ENCODE measurements at places on chromosomes 7 and 10.

GRCh38 chr7:139422126-139422525 is 61.3 kb downstream of the KLRG2 start:
- DNase-seq: no peak

DNA sequence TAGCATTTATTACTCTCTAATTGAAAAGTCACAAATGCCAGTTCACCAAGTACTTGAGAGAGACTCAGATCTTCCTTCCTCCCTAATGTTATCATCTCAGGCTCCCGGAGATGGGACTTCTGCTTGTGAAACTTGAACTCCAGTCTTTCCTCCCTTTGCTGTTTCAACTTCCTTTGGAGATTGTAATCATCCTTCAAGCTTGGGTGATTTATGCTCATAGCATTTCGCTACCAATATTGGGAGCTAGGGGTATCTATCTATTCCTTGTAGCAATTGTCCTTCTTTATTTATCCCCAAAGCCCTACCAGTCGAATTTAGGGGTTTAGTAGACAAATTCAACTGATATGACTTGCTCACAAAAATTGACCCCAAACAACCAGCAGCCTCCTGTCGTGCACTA is 117.9 kb upstream of the STARD3NL start:
- no peak for DNase-seq

DNA sequence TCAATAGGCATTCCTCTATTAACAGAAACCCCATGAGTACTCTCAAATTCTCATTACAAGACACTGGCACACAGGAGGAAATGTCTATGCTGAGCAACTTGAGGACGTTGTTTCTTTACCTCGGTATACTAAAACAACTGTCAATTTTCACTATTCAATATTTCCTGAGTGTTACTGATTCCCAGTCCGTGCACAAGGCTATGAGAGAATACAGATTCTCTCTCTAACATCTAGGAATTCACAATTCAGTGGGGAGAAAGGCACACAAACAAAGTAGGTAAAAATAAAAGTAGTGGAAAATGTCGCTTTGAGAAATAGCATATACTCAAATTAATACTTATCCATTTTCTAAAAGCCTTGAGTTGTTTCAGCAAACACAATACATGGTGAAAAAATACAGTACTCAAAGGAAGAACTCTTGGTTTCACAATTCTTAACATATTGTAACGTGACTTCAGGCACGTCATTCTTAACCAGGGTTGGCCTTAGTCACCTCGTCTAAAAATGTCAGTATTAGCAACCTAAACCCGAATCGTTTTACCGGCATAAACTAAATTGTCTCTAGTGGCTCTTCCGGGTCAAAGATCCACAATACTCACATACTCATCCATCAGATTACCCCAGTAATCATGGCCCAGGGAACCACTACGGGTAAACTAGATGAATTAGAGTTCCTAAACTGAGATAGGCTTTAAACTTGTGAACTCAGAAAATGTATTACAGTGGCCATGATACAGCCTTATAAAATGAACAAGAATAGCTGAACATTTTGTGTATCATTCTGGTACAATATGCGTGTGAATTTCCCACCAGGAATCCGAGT is 1.5 kb downstream of the IPMK start:
- DNase-seq: no peak

DNA sequence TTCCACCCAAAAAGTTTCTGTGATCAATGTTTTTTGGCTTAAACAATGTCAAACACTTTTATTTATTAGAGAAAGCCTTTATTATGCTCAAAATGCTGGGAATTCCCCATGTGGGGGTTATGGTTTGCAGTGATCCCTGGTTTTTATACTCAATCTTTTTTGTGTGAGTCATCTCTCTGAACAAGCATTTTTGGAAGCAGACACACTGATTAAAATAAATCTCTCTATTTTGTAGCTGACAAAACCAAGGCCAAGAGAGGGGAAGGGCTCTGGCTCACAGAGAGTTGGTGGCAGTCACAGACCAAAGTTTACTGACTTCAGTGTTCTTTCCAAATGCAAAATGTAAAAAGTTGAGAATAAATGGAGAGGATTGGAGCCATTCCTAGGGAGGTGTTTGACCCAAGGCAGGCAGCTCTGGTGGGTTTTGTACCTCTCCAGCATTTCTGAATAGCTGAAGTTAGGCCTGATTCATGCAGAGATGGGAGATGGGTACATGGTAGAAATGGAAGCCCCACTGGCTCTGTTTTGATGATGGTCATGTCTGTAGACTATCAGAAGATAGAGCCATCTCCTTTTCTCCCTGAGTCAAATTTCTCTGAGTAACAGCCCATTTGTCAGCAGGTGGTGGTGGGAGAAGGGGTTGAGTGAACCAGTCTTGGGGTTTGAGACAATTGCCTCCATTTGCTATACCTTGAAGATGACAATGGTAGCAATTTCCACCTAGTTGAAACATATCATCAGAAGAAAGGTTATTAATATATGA is 45.4 kb upstream of the NAMPT start:
- DNase-seq: peak; percentile 41

DNA sequence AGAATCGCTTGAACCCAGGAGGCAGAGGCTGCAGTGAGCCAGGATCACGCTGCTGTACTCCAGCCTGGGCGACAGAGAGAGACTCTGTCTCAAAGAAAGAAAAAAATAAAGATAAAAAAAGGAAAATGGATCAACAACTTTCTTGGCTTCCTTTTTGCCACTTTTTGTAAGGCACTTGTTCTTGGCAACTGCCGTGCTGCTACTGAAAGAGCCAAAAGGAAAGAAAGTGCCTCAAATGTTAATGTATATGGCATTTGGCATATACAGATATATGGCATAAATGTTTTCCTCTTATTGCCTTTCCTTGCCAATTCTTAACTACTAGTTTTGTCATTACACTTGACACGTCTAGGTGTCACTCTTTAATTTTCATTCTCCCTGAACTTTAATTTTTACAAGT is 393.7 kb upstream of the LRGUK start:
- no peak for DNase-seq

- DNase-seq: no peak
Measured at GRCh38 chr10:677750-678661, 11.5 kb downstream of the DIP2C start.

DNA sequence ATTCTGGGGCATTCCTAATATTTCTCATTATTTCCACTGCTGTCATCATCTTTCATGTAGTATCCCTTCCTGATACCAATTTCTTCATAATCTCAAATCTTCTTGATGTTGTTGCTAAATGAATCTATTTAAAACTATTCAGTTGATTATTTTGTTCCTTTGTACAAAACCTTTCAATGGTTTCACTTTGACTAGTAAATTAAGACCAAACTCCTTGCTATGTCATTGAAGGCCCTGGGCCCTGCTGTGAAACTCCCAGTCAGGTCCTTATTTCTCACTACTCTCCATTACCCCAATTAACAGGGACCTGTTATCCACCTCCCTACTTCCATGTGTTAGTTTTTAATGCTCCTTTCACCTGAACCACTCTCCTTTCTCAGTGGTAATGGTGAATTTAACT is 97.0 kb downstream of the CTTNBP2 start:
- no peak for DNase-seq

GRCh38 chr7:40726559-40726958 is 591.8 kb downstream of the SUGCT start:
- DNase-seq: no peak

DNA sequence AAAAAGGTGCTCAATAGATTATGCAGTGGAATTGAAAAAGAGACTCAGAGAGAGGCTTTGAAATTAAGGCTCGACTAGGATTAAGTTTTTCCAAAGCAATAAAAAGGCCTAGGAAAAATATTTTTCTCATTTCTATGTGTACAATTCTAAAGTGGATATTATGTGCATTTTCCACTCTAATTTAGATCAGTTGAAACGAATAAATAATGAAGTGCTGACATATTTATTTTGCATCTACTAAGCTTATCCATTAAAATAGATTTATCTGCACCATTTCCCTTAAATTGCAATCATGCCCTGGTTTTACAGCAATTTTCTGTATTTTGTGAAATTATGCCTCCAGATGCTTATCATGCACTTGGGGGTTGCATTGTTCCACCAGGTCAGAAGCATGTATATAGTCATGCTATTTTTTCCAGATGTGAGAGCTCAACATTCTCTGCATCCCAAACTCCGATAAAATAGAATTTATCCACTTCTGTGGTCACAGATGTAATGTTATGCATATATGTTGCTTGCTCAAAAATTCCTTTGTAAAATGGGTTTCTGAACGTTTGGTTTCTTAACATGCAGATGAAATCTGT is 18.3 kb downstream of the FIGNL1 start:
- peak; percentile 17 for DNase-seq

- DNase-seq: no peak
Measured at GRCh38 chr7:92058040-92058439, 76.2 kb downstream of the CYP51A1 start.

DNA sequence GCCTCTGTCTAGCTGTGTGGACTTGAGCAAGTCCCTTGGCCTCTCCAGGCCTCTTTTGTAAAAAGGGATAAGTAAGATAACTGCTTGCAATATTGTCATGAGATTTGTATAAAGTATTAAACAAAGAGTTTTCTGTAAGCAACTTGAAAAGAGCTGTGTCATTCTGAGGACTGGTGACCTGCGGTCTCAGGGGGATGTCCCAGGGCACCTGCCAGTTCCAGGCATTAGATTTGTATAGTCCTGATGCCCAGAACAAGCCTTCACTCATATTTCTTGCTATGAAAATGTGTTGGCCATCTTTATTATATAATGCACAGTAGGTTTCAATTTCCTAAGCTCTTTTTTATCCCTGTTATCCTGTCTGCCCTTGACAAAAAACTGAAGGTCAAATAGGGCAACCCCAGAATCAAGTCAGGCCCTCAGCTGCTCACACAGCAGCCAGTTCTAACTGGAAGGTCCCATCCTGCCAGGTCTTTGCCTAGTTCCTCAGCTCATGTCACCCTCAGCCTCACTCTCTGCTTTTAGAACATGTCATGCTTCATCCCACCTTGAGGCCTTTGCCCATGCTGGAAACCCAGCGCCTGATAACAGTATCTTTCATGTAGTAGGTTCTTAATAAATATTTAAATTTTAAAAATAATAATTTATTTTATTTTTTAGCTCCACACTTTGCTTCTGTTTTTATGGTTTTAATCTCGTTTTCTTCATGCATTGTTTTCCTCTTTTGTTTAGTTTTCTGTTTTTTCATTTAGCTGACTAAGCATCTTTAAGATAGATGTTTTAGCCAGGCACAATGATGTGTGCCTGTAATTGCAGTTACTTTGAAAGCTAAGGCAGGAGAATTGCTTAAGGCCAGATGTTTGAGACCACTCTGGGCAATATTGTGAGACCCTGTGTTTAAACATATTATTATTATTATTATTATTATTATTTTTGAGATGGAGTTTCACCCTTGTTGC is 87.5 kb upstream of the ZNF92 start:
- DNase-seq: no peak

DNA sequence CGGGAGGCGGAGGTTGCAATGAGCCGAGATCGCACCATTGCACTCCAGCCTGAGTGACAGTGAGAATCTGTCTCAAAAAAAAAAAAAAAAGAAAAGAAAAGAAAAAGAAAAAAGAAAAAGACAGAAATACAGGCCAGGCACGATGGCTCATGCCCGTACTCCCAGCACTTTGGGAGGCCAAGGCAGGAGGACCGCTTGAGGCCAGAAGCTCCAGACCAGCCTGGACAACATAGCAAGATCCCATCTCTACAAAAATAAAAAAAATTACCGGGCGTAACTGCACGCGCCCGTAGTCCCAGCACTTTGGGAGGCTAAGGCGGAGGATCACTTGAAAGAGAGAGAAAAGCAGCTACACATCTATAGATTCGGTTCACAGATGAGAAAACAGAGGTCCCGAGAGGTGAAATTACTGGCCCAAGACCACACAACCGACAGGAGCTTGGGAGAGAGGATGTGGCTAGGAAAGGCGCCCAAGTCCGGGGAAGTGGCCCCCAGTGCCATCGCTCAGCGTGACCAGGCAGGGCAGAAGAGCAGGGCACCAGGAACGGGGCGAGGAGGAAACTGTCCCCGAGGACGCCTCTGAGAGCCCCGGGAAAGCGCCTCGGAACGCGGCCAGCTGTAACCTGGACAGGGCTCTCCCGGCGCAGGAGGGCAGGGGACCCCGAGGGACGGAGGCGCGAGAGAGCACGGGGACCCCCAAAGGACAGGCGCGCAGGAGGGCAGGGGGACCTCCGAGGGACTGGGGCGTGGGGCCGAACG is 612 bp downstream of the SNX8 start:
- DNase-seq: no peak

- DNase-seq: no peak
Measured at GRCh38 chr7:71787513-71787912, 624.6 kb downstream of the CALN1 start.

DNA sequence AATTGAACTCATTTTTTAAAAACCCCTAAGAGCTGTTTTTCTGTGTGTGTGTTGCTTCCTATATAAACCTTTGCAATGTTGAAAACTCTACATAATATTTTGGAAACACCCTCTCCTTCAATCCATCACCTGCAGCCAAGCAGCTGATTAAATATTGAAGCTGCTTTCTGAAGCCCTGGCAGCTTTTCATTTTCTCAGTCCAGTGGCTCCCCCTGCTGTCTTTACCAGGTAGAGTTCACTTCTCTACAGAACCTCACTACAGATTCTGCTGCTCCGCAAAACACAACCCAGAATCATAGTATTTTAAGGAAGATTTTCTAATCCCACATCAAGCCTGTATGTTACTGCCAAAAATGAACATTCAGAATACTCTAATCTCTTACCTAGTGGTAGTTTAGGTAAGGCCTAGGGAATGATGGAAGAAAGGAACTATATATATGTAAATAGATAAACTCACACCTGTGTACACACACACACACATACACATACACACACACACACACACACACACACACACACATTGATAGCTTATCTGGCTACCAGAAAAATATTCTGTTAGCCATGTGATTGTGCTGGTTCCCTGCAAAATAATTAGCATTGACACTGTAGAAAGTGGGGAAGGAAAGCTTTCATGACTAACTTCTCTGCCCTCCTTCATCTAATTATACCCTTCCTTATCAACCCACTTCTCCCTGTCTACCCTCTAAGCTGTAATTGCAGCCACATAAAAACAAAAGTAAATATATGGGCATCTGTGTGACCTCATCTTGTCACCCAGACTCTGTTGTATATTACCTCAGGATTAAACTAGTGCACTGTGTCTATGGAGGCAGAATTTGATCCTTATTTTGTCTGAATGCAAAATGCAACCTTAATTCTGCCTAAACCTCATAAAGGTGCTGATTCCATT is 229.5 kb upstream of the FZD1 start:
- peak; percentile 26 for DNase-seq

DNA sequence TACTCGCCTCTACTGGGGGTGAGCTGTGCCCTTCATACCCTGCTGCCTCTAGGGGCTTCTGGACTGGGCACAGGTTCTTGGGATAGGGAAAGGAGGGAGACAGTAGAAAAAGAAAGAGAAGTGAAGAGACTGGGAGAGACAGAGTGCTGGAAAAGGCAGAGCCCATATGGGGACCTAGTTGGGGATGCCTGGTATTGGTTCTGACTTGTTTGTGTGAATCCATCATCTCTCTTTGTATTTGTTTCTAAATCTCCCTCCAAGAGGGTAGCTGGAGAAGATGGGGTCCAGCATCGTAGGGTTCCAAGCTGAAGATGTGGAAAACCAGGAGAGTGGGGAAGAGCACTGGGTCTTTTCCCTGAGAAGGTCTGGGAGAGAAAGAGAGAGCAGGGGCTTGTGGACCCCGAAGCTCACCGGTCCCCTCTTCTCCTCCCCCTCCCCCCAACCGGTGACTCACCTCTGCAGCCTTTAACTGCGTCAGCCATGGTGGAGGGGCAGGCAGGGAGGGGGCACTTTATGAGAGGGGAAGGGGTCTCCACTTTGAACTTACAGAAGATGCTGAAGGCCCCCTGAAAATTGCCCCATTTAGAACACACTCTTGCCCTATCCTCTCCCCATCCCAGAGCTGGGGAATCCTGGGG is 3.2 kb upstream of the VGF start:
- DNase-seq: no peak

- no peak for DNase-seq
Measured at GRCh38 chr10:33233635-33234034, 100.8 kb downstream of the NRP1 start.
